ENCODE measurements at places on chromosomes 3 and 15.

DNA sequence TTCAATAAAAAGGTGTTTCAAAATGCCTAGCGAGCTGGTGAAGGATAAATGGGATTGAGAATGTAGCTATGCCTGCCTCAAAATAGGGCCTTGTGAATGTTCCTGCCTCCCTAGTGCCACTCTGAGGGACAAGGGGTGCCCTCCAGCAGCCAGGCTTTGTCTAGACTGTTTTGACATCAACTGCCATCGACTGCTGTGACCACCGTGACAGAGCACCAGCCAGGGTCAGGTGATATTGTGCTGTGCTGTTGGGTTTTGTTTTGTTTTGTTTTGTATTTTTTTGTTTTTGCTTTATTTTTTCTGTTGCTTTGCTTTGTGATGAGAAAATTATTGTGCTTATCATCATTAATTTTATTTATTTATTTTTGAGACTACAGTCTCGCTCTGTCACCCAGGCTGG, 144.8 kb downstream of the SMAD6 start:
- no peak for DNase-seq

DNA sequence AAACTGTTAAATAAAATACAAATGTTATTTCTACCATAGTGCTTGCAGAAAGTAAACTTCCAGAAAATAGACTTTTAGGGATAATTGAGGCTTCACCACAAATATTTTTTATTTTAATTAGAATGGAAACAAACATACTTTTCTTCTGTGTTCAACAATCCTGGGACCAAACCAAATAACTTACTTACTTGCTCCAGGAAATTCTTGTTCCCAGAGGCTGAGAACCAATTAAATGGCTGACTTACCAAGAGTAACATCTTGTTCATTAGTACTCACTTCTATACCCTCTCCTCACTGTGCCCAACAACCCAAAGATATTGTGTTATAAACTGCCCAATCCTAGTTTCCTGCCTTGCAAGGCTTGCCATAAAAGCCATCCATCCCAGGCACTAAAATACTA, 172.2 kb upstream of the PFN2 start:
- DNase-seq, result no peak

DNA sequence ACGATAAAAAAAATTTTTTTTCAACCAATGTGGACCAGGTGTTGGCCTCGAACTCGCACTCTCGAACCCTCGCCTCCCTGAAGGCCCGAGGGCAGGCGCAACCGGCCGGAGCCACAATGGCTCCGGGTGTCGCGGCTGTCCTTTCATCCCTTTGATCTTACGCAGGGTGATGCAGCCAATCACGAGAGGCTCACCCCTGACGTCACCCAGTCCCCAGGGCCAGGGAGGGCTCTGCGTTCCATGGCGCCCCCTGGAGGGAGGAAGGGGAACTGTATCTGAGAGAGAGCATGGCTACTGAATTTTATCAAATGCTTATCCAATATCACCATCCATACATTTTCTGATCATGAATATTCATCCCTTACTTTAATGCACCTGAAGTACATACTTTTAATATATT, 15.4 kb upstream of the GMNC start:
- DNase-seq, result no peak

GRCh38 chr3:80159990-80160506, 392.2 kb upstream of the ROBO1 start:
- DNase-seq, result no peak

DNA sequence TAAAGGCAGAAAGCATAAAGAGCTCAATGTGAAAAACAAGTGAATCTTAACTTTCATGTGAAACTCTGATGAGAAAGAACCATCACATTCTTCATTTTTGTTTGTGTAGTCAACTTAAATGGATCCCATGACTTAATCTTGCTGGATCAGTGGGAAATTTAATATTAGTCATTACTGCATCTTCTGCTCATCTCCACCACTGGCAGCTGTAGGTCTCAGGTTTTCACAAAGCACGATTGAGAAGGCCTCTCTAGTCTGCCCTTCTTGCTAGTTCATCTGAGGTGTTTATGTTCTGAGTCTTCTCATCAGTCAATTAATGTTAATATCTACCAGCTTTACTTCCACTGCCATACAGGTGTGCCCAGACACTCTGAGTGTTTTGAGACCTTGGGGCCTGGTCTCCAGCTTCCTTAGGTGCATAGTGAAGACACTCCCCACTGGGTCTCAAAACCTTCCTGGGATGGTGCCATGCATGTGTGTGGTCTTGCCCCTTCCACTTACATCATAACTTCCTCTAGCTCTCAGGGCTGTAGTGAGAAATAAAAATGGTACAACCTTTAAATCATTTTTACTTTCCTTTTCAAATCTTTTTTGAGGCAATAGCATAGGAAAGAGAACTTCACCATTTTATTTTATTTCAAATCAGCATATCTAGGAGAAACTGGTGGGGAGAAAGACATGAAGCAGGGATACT, 421.6 kb upstream of the CBLB start:
- DNase-seq, result no peak

DNA sequence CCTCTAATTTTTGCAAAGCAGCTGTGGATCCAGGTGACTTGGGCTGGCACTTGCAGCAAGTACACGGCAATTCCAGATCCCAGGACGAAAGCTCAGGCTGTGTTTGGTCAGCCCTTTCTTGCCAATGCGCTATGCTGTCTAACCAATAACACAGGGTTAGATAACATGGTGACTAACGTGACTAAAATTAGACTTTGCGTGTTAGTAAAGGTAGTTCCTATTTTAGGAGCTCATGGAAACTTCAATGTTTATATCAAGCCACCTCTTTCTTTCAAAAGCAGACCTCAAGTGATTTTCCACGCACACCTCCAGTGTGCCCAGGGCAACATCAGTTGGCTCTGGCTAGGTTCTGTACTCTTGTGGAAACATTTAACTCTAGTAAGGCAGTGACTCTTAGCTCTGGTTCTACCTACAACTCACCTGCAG, 32.5 kb downstream of the CDCP1 start:
- no peak for DNase-seq

DNA sequence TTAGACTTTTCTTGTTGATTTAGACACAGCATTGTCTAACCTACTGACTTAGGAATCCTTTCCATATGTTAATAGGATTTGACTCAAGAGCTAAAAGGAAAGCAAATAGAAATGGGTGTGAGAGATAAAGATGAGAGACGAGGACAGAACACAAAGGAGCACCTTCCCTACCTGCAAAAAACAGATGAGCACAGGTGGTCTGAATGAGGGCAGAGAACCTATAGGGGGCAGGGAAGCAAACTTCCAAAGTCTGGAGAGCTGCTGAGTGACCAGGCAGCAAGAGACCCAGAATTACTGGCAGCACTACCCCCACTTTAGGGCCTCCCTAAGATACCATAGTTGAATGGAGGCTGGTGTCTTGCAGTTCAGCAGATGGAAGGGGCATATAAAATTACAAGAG, 98.1 kb upstream of the CTNNB1 start:
- DNase-seq, result no peak

GRCh38 chr3:170180079-170180907, 1.2 kb downstream of the PHC3 start:
- DNase-seq, result no peak

GRCh38 chr3:37992271-37993066, 1.9 kb downstream of the VILL start:
- peak; percentile 1 for DNase-seq

- no peak for DNase-seq
Measured at GRCh38 chr3:180804916-180805315, 107.6 kb upstream of the FXR1 start.

DNA sequence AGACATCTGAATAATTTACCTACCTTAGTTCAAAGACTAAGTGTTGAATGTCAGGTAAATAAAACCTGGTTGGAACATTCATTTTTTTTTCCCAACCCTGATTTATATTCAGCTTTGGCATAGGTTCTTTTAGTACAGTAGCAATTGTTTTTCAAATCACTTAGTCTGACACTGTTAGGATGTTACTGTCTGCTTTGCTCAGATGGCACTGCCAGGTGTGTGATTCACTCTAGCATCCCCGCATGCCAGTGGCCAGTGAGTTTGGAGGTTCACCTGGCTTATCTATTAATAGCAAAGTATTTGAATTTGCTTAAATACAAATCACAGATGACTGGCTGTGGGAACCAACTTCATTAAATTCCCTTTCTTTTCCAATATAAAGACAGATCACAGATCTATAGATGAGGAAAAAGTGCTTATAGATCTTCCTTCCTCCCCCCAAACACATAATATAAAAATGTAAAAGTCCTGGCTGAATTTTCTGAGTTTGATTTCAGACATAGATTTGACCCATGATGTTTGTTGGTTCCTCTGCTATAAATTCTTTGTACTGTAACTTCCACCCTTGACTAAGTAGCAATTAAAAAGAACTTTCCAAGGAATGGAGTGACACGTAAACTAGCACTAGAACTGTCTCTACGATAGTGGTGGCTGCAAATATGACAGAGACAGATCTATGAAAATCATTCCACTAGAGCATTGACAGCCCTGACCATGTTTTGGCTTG, 3.9 kb downstream of the THBS1 start:
- DNase-seq, result no peak

GRCh38 chr3:71456156-71456555, 127.4 kb downstream of the FOXP1 start:
- DNase-seq, result no peak

GRCh38 chr3:165521131-165521871, 315.9 kb downstream of the BCHE start:
- no peak for DNase-seq

DNA sequence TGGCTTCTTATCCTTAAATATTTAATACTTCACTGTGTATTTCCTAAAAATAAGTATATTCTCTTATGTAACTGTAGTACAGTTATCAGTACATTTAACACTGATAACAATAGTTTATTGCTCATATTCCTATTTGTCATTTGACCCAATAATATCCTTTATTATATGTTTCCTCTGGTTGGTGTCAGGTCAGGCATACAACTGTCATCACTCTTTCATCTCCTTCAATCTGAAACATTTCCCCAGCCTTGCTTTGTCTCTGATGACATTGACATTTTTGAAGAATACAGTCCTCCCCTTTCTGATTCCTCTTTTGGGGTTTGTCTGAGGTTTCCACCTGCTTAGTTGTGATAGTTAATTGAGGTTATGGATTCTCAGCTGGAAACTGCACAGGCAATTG, 27.8 kb downstream of the PLEKHO2 start:
- no peak for DNase-seq

- DNase-seq, result no peak
Measured at GRCh38 chr3:52171514-52172261, 17.5 kb upstream of the POC1A start.

DNA sequence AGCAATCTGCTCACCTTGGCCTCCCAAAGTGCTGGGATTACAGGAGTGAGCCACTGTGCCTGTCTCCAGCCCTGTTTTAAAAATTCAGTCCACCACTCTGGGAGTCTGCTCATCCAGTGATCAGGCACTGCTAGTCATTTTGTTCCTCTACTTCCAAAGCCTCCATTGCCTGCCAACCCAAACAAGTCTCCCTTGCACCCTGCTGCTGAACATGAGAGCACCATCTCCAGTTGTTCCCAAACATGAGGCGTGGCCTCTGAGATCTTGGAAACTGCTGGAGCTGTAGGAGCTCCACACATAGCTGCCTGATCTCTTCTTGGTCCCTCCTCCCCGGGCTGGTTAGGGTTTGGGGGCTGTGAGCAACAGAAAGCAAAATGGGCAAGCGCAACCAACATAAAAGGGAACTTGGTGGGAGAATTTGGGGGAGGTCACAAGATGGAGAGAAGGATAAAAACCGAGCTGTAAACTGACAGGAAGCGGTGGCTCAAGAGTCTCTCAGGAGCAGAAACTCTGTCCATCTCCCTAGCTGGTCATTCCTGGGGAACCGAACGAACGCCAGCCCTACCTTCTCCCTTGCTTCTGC, 49.6 kb upstream of the TLE3 start:
- DNase-seq, result no peak

DNA sequence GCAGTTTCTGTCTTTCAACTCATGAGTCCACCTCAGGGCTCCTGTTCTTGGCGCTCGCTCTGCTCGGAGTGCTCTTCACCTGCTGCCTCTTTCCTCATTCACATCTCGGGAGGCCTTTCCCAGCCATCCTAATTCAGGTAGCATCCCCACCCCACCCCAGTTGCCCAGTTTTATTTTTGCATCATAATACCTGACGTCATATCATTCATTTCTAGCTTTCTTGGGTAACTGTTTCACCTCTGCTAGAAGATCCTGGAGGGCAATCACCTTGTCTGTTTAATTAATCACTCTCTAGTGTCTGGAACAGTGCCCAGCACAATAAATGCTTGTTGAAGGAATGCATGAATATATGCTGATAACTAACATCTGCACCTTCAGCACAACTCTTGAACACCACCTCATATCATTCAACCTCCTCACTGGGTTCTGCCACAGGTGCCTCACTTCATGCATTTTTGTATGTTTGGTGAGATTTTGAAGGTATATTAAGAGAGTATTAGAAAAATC, 7.6 kb downstream of the NUSAP1 start:
- DNase-seq, result no peak

DNA sequence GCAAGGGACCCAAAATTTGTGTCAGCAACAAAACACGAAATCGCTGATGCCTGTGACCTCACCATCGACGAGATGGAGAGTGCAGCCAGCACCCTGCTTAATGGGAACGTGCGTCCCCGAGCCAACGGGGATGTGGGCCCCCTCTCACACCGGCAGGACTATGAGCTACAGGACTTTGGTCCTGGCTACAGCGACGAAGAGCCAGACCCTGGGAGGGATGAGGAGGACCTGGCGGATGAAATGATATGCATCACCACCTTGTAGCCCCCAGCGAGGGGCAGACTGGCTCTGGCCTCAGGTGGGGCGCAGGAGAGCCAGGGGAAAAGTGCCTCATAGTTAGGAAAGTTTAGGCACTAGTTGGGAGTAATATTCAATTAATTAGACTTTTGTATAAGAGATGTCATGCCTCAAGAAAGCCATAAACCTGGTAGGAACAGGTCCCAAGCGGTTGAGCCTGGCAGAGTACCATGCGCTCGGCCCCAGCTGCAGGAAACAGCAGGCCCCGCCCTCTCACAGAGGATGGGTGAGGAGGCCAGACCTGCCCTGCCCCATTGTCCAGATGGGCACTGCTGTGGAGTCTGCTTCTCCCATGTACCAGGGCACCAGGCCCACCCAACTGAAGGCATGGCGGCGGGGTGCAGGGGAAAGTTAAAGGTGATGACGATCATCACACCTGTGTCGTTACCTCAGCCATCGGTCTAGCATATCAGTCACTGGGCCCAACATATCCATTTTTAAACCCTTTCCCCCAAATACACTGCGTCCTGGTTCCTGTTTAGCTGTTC, 34.9 kb downstream of the CHDH start:
- DNase-seq, result no peak

DNA sequence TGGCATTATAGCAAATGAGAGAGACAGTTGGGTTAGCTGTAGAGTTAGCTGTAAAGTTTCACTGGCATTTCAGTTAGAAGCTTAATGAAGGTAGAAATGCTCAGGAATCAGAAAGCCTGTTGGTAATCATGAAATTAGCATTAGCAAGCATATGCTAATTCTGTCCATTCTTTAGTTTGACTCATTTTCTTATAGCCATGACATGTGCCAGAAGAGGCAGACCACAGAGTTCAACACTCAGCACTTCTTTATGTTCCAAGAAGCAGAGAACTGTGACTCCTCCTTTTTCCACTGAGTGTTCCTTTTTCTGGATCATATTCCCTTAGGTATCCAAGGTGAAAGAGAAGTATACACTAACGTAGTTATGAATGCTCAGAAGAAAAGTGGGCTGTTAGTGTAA, 276.2 kb upstream of the SGO1 start:
- DNase-seq, result no peak
